Left colon (tissue), 2 donors: ENCODE measurements at places on chromosomes 2 and 18. TPM values are rescaled to one million over a fixed set of nuclear protein-coding genes. Genes with fewer than 3 reads are reported as not detected.
A peak's percentile ranks its signal among the peaks of the same experiment; 100 is the strongest.

DNA sequence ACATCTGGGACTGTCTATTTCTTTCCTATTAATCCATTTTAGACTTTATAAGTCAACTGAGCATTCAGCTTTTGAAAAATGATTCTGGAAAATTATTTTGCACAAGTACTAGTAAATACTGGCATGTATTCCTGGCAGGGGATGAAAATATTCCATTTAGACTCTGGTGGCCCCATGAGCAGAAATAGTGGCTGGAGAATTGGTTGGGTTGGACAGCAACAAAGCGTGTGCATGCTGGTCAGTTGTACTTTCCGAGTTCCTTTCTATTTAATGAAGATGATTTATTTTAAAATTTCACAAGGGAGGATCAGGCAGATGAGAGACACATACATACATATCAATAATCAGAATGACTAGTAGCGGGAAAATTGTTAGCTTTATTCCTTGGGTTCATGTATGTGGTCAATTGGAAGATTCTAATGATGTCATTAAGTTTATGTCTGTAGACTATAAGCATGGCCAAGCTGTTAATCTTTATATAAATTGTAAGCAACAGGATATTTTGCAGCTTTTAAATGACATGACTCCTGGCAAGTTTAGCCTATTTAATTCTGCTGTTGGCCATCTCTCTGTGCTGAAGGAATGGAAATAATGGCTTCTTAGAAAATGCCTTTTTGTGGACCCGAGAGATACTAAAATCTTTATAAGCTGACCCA lies 541.6 kb downstream of the SLC4A3 start:
- DNase-seq = no peak

DNA sequence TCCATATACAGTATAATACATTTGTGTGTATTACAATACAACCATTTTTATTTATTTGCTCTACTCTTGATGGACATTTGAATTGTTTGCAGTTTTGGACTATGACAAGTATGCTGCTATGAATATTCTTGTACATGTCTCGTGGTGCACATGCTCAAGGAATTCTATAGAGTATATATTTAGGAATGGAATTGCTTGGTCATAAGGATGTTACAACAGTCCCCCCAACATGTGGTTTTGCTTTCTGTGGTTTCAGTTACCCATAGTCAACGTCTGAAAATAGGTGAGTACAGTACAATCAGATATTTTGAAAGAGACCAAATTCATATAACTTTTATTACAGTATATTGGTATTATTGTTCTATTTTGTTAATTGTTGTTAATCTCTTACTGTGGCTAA lies 24.1 kb upstream of the PLEKHM3 start:
- no peak for DNase-seq

- DNase-seq = no peak
Observed at GRCh38 chr2:55837073-55837472, 86.5 kb downstream of the EFEMP1 start.

DNA sequence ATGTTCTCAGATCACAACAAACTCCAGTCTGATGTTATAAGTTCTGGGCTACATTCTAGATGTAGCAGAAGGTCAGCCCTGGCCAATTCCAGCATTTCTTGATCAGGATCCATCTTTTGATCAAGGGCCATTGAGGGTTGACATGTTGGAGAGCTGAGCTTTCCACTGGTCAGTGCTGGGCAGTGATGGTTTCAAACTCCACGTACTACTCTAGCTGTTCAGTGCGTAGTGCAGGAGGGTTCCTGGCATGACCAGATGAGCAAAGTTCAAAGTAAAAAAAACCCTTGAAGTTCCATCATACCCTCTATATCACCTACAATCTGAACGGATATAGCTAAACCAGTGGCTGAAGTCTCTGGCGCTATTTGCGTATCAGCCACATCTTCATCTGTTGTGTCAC lies 210.4 kb upstream of the OSR1 start:
- no peak for DNase-seq

- DNase-seq = peak; percentile 73
Observed at GRCh38 chr2:207796585-207797350, 27.1 kb upstream of the FZD5 start.

GRCh38 chr2:178530131-178530530 lies 49.9 kb downstream of the PLEKHA3 start:
- no peak for DNase-seq

BOLL gene
- not detected for total RNA-seq

SLC4A5 gene
- total RNA-seq = 2.2 TPM

C2orf15 gene
- total RNA-seq = 3.5 TPM
